ENCODE measurements at places on chromosomes 7 and 10.

- no peak for DNase-seq
Measured at GRCh38 chr7:80916770-80917741, 1.8 kb downstream of the SEMA3C start.

DNA sequence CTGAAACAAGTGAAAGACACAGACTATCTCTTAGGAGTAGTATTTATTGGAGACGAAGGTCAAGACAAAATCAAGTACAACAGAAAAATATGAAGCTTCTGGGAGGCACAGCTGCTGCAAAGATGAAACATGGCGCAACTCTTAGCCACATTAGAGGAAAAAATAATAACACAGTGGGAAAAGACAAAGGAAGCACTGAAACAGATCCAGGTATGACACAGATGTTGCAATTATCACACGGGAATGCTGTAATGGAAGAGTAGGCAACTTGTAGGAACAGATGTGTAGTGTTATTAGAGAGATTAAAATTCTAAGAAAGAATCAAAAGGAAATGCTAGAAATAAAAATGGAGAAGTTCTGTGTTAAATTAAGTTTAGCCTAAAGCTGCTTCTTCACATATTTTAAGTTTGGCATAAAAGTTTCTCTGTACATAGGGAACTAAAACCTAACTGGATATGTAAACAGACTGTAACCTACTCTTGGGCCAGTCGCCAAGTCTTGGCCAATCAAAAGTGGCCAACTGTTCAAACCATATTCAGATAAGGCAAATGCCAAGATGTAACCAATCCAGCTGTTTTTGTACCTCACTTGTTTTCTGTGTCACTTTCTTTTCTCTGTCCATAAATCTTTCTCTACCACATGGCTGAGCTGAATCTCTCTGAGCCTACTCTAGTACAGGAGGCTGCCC, 1132.0 kb upstream of the LRRTM3 start:
- no peak for DNase-seq

GRCh38 chr7:47358357-47358756, 223.6 kb downstream of the TNS3 start:
- DNase-seq, result no peak

- DNase-seq, result no peak
Measured at GRCh38 chr7:99036546-99037111, 107.3 kb downstream of the SMURF1 start.

- peak; percentile 70 for DNase-seq
Measured at GRCh38 chr7:143003393-143004051, 23.4 kb downstream of the OR9A2 start.

- DNase-seq, result no peak
Measured at GRCh38 chr7:27359181-27360125, 116.9 kb downstream of the EVX1 start.

GRCh38 chr10:71814922-71815411, 36.1 kb downstream of the PSAP start:
- DNase-seq, result no peak

DNA sequence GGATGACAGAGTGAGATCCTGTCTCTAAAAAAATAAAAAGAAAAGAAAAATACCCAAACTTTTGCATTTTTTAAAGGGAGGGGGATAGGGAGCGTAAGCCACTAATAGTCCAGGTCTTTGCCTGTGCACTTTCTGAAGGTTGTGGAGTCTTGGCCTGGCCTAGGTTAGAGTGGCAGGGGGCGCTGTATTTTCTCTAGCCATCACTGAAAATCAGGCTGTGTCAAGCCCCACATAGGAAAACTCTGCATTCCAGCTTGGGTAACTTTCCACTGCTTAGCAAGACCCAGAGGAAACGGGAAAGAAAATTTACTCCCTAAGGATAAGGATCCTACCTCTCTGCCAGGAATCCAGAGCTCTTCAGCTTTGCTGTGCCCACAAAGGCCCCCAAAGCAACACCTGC, 10.5 kb upstream of the PAX4 start:
- DNase-seq, result no peak

- no peak for DNase-seq
Measured at GRCh38 chr10:133094286-133094685, 6.6 kb downstream of the ADGRA1 start.

DNA sequence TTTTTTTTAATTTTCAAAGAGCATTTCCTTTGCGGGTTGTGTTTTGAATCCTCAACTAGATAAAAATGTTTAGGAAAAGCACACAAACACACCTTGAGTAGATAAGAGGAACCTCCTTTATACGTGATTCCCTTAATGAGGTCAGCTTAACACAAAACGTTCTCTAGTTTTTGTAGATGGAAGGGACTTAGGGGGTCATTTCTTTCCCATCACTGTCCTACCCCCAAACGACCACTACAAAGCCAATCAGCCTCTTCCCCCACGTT, 1.2 kb downstream of the SUV39H2 start:
- peak; percentile 28 for DNase-seq

GRCh38 chr7:51467384-51468017, 150.9 kb upstream of the COBL start:
- peak; percentile 42 for DNase-seq

DNA sequence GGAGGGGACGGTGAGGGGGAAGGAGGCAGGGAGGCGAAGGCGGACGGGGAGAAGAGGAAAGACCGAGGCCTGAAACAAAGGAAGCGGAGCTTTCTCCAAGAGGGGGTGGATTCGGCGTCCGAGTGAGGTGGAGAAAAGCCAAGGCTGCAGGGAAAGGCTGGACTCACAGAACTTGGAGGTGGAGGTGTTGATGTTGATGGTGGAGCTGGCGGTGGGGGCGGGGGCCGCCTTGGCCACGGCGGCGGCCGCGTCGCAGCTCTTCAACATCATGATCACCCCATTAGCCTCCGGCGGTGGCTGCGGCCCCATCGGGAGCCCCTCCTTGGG, 578 bp downstream of the CACUL1 start:
- no peak for DNase-seq

GRCh38 chr10:11672836-11673235, 61.4 kb upstream of the USP6NL start:
- no peak for DNase-seq

GRCh38 chr10:43691485-43691884, 42.8 kb upstream of the ZNF32 start:
- DNase-seq, result no peak

DNA sequence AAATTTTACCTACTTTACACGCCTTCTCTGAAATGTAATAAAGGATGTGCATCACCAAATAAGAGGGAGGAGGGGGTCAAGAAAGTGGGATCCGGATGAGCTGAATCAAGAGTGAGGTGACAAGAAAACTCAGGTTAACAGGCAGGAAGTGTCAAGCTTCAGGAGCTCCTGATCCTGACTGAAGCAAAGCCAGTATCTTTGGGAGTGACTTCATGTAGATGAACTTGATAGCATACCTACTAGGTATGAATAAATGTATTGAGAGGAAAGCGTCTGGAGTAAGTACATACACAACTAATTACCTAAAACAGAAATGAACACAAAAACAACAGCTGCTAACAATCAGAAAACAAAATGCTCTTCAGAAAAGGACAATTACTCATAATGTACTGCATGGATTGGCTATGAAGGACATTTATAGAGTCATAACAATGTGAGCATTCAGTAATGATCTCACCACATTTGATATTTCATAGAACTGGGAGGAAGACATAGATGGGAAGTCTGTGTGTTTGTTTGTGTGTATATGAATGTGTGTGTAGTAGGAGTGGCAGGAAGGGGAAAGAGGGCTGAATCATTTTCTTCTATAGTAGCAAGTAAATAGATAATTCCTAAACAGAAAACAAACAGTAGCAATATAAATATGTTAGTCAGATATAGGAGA, 29.4 kb downstream of the PRKG1 start:
- no peak for DNase-seq

- DNase-seq, result no peak
Measured at GRCh38 chr7:97770850-97771249, 39.0 kb downstream of the TAC1 start.

DNA sequence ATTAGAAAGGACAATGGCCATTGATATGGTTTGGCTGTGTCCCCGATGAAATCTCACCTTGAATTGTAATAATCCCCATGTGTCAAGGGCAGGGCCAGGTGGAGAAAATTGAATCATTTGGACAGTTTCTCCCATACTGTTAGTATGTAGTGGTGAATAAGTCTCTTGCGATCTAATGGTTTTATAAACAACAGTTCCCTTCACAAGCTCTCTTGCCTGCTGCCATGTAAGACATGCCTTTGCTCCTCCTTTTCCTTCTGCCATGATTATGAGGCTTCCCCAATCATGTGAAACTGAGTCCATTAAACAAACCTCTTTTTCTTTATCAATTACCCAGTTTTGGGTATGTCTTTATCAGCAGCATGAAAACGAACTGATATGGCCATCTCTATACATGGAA, 302.7 kb downstream of the SFMBT2 start:
- DNase-seq, result no peak

DNA sequence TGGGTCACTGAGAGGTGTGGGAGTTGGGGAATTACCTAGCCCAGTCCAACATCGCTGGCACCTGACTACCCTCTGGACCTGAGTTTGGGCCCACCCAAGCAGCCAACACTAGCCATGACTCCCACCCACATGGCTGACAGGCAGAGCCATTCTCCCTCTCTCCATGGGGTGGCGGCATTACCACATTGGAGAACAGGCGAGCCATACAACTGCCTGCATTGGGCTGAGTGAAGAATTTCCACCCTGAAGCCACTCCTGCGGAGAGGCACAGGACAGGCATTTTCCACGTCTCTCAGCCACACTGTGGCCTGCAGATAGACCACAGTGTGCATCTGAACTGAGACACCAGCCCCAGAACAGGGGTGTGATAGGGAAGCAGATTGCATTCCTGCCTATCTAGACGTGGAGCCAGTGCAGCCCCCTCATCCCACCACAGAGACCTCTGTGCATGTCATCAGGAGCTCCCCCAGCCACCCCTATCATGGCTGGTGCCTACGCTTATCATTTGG, 58.2 kb upstream of the ANTXRL start:
- peak; percentile 68 for DNase-seq

GRCh38 chr7:77460057-77460486, 43.9 kb upstream of the GSAP start:
- DNase-seq, result no peak

DNA sequence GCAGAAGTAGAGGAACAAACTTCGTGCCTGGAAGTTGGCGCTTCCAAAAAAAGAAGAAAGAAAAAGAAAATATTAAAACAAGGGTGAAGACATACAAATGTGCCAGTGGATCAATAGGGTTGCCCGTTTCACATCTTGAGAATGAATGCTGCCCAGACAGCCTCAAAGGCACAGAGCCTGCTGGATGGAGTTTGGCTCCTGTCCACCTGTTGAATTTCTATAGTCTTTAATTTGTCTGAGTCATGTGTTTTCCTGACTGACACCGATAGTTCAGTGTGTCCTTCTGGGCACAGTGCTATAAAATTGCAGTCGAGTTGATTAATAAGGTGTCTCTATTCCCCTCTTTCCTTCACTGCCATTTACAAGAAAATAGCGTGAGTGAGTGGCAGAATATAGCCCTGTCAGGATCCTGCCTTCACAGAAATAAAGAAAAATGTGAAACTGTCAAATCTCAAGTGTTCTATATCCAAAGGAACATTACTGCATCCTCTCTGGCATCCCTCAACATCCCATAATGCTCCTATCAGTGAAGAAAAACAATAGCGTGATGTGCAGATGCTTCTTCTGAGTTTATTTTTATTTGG, 471.3 kb upstream of the AUTS2 start:
- no peak for DNase-seq

GRCh38 chr10:75234683-75235374, 928 bp downstream of the COMTD1 start:
- no peak for DNase-seq

DNA sequence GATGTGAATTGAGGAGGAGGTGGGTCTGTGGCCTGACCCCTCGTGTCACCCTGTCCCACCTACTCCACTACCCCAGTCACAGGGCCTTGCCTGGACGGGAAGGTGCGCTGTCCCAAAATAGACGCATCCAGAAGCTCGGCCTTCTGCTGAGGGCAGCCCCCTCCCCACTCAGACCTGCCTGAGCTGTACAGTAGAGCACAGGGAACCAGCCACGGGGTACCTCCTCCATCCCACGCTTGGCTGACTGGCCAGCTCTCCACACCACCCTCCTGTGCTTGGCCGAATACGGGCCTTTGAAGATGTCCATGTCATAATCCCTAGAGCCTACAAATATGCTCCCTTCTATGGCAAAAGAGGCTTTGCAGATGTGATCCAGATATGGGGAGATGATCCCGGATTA, 88.3 kb downstream of the CHST15 start:
- DNase-seq, result no peak

GRCh38 chr10:15879663-15880062, 19.4 kb upstream of the MINDY3 start:
- DNase-seq, result no peak

DNA sequence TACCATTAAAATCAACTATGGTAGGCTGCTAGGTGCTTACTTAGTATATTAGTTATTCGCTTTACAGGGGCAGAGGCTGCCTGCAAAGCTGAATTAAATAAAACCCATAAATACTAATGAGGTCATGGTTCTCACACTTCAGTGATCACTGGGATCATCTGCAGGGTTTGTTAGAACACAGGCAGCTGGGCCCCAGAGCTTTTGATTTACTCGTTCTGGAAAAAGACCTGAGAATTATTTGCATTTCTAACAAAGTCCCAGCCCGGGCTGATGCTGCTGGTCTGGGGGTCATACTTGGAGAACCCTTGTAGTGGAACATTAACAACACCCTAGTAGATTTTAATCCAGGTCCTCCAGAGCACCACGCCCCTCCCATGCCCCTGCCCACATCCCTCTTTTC, 8.5 kb downstream of the UCN3 start:
- no peak for DNase-seq

DNA sequence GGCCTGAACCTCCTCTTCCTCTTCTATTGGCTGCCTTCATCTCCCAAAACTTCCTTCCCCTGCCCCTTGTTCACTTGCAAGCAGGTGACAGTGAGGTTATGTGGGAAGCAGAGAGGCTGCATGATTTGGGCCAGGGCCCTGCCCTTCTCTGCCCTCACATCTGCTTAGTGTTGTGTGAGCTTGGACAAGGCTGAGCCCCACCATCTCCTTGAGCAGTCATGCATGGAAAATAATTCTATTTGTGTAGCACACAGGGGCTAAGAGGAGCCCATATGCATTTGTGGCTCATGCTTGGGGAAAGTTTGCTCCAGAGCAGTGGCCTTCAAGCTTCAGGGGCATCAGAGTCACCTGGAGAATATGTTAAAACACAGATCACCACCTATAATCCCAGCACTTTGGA, 26.8 kb upstream of the AQP1 start:
- DNase-seq, result no peak

DNA sequence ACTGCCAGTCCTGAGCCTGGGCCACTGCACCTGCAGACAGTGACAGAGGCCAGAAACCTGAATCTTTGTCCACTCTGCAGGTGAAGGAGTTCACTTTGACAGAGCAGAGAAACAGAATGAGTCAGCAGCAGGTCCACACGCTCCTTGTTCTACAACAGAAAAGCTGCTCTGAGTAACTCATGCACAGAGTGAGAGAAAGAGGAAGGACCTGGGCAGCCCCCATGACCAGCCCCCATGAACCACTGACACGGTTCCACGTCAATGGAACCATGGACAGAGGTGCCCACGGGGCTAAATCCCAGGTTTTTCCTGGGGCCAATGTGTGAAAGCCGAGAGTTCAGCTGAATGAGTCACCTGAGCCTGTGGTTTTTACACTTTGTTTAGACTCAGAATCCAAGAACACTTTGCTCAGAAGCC, 40.8 kb upstream of the CTBP2 start:
- no peak for DNase-seq

All from naive thymus-derived CD4-positive, alpha-beta T cell (primary cell).